ENCODE measurements at places on chromosomes 12 and 14.

GRCh38 chr12:125387206-125387605, 322.0 kb downstream of the AACS start:
- no peak for DNase-seq

DNA sequence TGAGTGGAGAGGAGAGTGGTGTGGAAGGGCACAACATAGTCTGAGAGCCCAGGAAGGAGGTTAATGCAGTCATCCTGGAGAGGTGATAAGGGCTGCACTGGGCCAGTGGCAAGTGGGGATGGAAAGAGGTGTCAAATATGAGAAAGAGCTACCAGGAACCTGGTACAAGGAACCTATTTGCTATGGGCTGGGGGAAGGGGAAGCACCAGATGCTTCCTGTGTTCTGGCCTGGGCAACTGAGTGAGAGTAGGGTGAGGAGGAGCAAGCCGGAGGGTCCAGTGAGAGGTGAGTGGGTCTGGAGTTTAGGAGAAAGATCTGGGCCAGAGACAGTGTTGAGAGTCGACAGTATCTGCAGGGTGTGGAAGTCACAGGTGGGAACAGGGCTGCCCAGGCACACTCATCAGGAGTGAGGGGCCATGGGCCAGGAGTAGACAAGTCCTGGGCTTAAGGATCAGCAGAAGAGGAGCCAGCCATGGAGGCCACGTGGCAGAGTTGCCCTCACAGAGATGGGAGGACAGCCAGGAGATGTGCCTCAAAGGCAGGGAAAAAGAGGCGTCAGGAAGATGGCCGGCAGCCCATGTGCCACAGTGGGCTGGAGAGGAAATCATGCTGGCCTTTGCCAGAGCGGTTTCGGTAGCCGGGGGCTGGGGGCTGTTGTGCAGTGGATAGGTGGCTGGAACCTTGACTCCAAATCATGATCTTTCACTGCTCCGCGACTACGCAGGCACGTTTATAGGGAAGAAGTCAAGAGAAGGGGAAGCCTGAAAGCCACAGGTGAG, 2.9 kb upstream of the AQP6 start:
- DNase-seq = no peak

DNA sequence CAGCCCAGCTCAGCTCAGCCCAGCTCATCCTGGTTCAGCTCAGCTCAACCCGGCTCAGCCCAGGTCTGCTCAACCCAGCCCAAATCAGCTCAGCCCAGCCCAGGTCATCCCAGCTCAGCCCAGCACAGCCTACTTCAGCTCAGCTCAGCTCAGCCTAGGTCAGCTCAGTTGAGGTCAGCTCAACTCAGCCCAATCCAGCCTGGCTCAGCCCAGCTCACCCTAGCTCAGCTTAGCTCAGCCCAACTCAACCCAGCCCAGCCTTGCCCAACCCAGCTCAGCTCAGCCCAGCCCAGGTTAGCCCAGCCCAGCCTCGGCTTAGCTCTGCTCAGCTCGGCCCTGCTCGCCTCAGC, 332.3 kb downstream of the TMEM121 start:
- DNase-seq = no peak

- no peak for DNase-seq
Observed at GRCh38 chr12:126535971-126536370, 1470.7 kb downstream of the AACS start.

- no peak for DNase-seq
Observed at GRCh38 chr14:69036757-69037506, 57.8 kb upstream of the ACTN1 start.
